Memory B cell (primary cell): ENCODE measurements at places on chromosomes 6 and 20.
A peak's percentile ranks its signal among the peaks of the same experiment; 100 is the strongest.

GRCh38 chr6:170209354-170210025 is 81.4 kb downstream of the DLL1 start:
- no peak for DNase-seq

GRCh38 chr6:22737331-22737730 is 168.0 kb downstream of the HDGFL1 start:
- DNase-seq, result no peak

DNA sequence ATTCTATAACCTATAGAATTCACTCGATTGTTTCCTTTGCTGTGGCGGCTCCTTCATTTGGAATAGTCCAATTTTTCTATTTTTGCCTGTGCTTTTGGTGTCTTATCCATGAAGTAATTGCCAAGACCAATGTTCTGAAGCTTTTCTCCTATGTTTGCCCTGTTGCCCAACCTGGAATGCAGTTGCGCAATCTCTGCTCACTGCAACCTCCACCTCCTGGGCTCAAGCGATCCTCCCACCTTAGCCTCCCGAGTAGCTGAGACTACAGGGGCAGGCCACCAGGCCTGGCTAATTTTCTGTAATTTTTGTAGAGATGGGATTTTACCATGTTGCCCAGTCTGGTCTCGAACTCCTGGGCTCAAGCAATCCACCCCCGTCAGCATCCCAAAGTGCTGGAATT is 163.5 kb downstream of the OR2B2 start:
- DNase-seq, result no peak

DNA sequence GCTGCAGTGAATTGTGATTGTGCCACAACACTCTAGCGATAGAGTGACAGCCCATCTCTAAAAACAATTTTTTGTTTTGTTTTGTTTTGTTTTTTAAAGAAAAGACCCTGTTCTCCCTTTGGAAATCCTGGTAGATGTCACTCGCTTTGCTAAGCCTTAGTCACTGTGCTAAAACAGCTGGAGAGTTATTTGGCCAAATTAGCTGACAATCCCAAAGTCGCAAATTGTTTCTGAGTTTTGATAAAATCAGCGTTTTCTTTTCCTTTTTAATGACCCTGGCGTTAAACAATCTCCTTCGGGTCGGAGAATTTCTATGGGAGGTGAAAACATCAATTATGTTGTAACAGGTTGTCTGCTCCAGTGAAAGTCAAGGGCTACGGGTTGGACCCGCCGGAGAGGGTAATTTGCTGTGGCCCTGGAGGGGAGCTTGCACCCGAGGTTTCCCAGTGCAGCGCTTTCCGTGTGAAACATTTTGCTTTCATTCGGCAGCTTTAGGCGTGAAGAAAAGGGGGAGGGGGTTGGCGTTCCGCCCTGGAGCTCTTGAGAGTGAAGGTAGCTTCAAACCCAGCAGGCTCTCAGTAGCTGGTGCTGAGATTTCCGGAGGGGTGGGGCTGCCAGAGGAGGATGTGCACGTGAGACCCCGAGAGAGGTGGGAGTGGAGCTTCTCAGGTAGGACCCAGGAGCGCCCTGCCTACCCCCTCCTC is 296.6 kb downstream of the PHACTR1 start:
- no peak for DNase-seq

- DNase-seq, result no peak
Measured at GRCh38 chr20:31811796-31812728, 7.1 kb upstream of the MYLK2 start.

DNA sequence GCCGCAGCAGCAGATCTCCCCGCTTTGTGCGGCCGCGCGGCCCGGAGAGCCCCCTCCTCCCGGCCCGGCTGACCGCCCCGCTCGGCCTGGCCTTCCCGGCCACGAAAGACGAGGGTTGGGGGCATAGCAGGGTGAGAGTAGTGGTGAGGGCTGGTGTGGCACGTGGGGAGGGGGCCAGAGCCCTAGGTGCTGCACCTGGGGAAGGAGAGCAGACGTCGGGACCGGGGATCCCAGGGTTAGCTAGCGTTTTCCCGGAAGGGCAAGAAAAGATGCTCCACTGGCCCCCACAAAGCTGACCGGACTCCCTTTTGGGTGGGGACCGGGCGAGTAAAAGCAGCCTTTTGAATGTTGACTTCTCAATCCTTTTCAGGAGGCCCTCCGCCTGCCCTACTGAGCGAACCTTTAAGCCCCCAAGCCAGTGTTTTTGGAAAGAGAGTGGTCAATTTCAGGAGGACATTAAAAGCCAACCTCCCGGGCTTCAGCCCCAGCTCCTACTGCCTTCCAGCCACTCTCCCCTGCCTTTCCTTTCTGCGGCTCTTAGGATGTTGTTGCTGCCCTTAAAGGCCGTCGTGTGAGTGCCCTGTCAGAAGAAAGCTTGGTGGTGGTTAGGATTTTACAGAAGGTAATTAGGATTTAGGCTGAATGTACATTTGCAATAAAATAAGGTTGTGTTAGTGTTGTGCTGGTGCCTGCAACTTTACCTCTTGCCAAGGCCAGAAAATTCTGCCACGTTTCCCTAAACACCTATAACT is 648 bp upstream of the BACH2 start:
- no peak for DNase-seq

- DNase-seq, result no peak
Measured at GRCh38 chr6:133972388-133972787, 19.4 kb downstream of the TBPL1 start.

DNA sequence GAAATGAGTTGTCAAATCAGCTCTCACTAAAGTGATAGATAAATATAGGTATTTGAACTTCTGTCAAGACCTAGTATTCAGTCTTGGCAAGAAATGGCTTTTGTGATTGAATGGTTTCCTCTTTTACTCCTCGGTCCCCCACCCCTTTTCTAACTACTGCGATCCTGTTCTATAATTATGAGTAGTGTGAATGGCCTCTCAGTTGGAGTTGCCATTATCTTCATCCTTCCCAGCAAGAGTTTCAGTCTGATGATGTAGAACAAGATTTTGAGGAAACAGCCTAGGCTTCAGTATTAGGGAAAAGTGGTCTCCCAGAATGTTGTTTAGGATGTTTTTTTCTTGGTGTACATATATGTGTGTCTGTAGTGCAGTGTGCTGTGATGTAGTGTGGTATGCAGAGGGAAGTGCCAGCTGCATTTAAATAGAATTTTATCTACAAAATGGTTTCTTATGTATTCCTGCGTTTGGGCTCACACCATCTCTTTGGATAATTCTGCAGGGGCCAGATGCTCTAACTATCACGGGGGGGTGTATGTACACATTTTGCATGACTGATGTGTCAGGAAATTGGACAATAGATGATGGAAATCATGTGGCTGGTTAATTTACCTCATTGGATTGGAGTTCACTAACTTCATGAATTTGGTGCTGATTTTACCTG is 180.1 kb upstream of the MMS22L start:
- DNase-seq, result no peak

GRCh38 chr6:137033828-137034227 is 10.9 kb downstream of the IL20RA start:
- no peak for DNase-seq

- DNase-seq, result no peak
Measured at GRCh38 chr6:19368511-19368910, 468.7 kb upstream of the ID4 start.

GRCh38 chr6:79173378-79173777 is 61.1 kb downstream of the HMGN3 start:
- no peak for DNase-seq

GRCh38 chr6:37372116-37372515 is 18.3 kb downstream of the RNF8 start:
- DNase-seq, result no peak

GRCh38 chr6:34437644-34437970 is 11.7 kb upstream of the RPS10 start:
- DNase-seq, result no peak

DNA sequence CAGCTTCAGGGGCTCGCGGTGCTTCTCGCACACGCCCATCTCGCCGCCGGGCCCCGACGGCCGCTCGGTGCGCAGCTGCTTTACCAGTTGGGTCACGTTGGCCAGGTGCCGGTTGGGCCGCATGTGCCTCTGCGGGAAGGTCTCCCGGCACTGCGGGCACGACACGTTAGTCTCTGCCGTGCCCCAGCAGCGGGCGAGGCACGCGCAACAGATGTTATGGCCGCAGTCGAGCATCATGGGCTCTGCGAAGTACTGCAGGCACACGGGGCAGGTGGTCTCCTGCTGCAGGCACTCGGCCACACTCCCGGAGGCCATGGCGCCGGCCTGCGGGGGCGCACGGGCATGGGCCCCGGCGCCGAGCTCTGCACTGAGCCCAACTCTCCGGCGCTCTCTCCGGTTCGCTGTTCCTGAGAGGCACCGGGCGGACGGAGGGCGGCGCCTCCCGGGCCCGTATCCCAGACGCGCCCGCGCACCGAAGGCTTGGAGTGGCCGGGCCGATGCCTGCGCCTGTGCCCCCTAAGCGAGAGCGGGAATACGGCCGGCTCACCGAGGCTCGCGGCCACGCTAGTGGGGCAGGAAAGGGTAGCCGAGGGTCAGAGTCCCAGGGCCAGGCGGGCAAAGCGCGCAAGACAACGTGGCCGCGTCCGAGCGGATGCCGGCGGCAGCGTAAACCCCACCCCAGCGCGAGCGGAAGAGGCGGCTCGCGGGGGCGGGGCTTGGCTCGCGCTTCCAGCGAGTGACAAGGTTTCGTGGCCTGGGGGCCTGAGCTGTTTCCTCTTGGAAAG is at the start of gene TRIM27:
Gene TRIM27, minus strand, starts transcription at position 668 of the 785 bp plus-strand sequence. Its CDS starts 353 bp downstream, at position 315.
- peak; percentile 83 for DNase-seq

DNA sequence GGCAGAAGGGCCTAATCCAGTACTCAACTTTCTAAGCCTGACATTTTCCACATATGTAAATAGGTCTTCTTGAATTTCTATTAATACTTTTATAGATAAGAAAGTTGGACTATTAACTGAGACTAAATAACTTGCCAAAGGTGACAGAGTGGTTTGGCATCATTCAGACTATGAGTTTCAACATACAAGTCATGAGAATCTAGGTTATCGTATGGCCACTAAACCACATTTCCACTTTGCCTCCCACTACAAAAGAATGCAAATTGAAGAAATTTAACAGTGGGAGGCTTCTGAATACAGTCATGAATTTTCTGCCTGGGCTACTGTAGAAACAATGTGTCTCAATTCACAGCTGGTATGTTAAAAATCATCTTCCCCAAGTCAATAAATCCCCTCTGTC is 531.0 kb upstream of the AGPAT4 start:
- no peak for DNase-seq

DNA sequence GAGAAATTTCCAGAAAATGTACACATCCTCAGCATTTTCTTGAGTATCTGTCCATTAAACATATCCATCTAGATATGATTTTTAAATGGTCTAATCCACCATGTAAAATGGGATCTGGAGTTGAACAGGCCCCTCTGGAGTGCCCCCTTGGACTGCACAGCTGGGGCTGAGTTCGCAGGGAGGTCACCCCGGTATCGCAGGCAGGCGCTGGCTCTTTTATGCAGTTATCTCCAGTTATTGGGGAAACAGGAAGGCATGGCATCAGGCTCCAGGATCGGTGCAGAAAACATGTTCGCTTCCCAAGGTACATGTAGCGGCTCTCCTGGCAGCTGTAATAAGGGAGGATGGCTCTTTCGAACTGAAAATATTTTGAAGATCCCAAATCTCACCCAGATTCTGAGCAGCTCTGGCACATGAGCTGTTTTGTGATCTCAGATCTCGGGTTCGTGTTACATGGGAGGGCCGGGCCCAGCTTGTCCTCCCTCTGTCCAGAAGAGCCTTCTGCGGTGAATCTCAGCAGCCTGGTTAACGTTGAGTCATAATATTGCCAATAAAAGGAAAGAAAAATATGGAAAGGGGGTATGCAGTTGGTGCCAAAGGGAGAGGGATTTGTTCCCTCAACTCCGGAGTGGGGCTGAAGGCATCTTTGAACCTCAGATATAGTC is 167.7 kb downstream of the EYA2 start:
- DNase-seq, result no peak

GRCh38 chr6:31794866-31795615 is 511 bp downstream of the VARS1 start:
- no peak for DNase-seq

GRCh38 chr6:22155551-22155950 is 141.3 kb downstream of the PRL start:
- no peak for DNase-seq

GRCh38 chr20:59207742-59208357 is 44.2 kb downstream of the ZNF831 start:
- DNase-seq, result peak; percentile 74
